ENCODE measurements at places on chromosomes 2 and 18. TPM values are rescaled to one million over a fixed set of nuclear protein-coding genes. Genes with fewer than 3 reads are reported as not detected.

Gene FZD7
- 8.3 TPM for total RNA-seq

- H3K4me3 ChIP-seq, result no peak overlapping the region
- no peaks in the 10 kb centered on the region for H3K27me3 ChIP-seq
- H3K36me3 ChIP-seq, result no peaks in the 10 kb centered on the region
- no peak for DNase-seq
Measured at GRCh38 chr18:5420906-5421305, 122.9 kb downstream of the EPB41L3 start.

Gene ATP8B1
- 1.6 TPM for total RNA-seq

- no peak for DNase-seq
- no peaks in the 10 kb centered on the region for H3K4me1 ChIP-seq
- no peak overlapping the region for H3K4me3 ChIP-seq
- H3K27ac ChIP-seq, result no peak overlapping the region
Measured at GRCh38 chr2:3814706-3815245, 111.4 kb downstream of the DCDC2C start.

DNA sequence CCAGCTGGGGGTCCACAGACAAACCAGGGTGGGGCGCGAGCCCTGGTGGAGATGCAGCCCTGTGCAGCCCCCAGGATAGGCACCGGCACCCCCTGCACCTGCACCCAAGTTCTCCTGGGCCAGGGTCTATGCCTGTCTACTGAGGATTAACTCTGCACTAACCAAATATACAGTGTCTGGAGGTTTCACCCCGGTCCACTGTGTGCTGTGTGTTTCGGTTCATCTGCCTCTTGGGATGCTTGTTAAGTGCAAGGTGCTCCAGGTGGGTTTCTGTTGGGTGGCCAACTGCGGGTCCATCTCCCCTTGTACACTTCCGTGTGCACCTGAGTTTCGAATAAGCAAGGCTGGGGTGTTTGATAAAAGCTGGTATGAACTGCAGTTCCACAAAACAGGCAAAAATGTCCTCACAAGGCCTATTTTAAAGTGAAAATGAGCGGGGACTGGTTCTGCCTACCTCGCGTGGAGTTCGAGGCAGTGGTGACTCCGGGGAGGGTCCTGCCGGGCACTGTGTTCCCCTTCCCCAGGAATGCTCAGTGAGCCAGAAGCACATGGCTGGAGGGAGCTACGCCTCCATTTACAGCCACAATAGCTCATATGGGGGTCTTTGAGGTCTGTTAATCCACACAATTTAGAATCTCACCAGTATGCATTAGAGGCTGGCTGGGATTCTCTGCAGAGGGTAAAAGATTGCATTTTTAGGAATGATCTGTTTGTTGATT, 70.7 kb downstream of the EDAR start:
- no peak overlapping the region for H3K27ac ChIP-seq
- no peak for DNase-seq
- H3K36me3 ChIP-seq, result no peaks in the 10 kb centered on the region
- peaks cover 7% of the 10 kb centered on the region for H3K4me1 ChIP-seq
- H3K4me3 ChIP-seq, result no peak overlapping the region
- H3K27me3 ChIP-seq, result no peaks in the 10 kb centered on the region

GRCh38 chr2:194819367-194819766, 837.7 kb upstream of the SLC39A10 start:
- DNase-seq, result no peak
- H3K36me3 ChIP-seq, result no peaks in the 10 kb centered on the region
- no peak overlapping the region for H3K27ac ChIP-seq
- H3K4me3 ChIP-seq, result no peak overlapping the region

Gene MC5R
- total RNA-seq, result 0.74 TPM

Gene AKAIN1
- total RNA-seq, result not detected

Gene PTPRN
- 3.5 TPM for total RNA-seq

- no peaks in the 10 kb centered on the region for H3K36me3 ChIP-seq
- no peaks in the 10 kb centered on the region for H3K27me3 ChIP-seq
- no peak overlapping the region for H3K4me3 ChIP-seq
- peaks cover 12% of the 10 kb centered on the region for H3K4me1 ChIP-seq
- no peak overlapping the region for H3K27ac ChIP-seq
Measured at GRCh38 chr2:177673602-177674595, 281.3 kb downstream of the AGPS start.

DNA sequence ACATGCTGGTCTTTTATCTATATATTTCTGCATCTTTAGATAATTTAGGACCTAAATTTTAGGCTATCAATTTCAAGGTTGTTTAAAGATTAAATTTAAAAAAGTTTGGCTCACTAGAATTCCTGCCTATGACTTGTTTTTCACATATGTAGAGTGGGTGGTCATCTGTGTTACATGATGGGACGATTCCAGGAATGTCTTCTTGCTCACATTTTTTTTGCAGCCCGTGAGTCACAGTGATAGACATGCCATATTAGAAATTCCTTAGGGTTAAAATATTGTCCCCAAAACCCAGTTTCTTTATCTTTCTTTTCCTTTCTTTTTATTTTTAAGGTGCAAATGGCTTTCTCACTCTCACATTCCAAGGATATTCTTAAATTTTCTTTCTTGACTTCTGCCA, 652.0 kb downstream of the PLCL1 start:
- H3K4me1 ChIP-seq, result no peaks in the 10 kb centered on the region
- H3K4me3 ChIP-seq, result no peak overlapping the region
- H3K36me3 ChIP-seq, result no peaks in the 10 kb centered on the region
- DNase-seq, result no peak
- H3K27ac ChIP-seq, result no peak overlapping the region

GRCh38 chr2:176484838-176485237, 215.6 kb downstream of the MTX2 start:
- H3K4me1 ChIP-seq, result no peaks in the 10 kb centered on the region
- DNase-seq, result peak; percentile 25
- H3K27ac ChIP-seq, result no peak overlapping the region
- H3K4me3 ChIP-seq, result no peak overlapping the region
- H3K36me3 ChIP-seq, result no peaks in the 10 kb centered on the region
- no peaks in the 10 kb centered on the region for H3K27me3 ChIP-seq

- no peak overlapping the region for H3K4me3 ChIP-seq
- H3K36me3 ChIP-seq, result no peaks in the 10 kb centered on the region
- H3K27ac ChIP-seq, result no peak overlapping the region
- DNase-seq, result no peak
- no peaks in the 10 kb centered on the region for H3K27me3 ChIP-seq
Measured at GRCh38 chr2:226583715-226584114, 215.9 kb downstream of the IRS1 start.

GRCh38 chr2:120847700-120848321, 112.1 kb downstream of the GLI2 start:
- H3K27ac ChIP-seq, result no peak overlapping the region
- peaks cover 40% of the 10 kb centered on the region for H3K4me1 ChIP-seq
- no peak overlapping the region for H3K4me3 ChIP-seq
- no peaks in the 10 kb centered on the region for H3K27me3 ChIP-seq

Gene ALPP
- 0.87 TPM for total RNA-seq

DNA sequence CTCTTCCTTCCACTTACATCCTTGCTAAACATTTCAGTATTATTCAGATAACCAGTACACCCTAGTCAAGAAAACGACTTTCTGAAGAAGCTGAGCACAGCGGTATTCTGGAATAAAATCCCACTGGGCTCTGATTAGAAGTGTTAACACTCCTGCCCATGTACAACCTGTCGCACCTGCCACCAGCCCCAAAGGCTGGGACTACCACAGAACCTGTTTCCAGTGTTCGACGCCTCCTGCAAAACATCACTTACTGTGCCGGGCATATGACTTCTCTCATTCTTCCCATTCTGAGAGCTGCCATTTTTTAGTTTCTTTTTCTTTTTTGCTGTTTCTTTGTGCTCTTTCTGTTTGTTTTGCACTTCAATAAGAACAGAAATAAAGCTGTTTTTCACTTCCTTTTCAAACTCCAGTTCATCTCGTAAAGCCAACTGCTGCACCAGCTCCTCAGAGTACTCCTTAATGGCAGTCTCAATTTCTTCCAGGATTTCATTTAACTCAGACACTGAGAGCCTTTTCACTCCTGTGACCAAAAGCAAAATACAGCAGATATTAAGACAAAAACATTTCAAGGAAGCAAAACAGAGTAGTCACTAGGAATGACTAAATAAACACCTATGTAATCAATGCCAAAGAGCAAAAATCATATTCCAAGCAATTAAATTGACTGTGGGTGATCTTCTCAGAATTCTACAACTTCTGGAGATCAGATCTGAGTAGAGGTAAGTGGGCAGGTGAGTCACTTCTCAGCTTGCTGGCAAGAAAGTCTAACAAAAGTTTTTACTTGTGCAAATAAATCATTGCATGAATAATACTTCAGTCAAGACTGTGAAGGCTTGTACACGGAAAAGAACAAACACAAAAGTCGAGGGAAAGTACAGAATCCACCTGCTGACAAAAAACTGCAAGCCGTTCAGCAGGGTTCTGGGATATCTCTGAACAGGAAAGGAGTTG, 19.3 kb downstream of the FEZ2 start:
- H3K4me1 ChIP-seq, result no peaks in the 10 kb centered on the region
- no peaks in the 10 kb centered on the region for H3K36me3 ChIP-seq
- H3K4me3 ChIP-seq, result no peak overlapping the region

- DNase-seq, result no peak
- no peaks in the 10 kb centered on the region for H3K27me3 ChIP-seq
- peak overlapping the region; percentile 100 for H3K27ac ChIP-seq
- peaks cover 14% of the 10 kb centered on the region for H3K4me1 ChIP-seq
- no peaks in the 10 kb centered on the region for H3K36me3 ChIP-seq
Measured at GRCh38 chr2:207161247-207162123, 4.3 kb downstream of the KLF7 start.

GRCh38 chr2:158635961-158636601, 159.0 kb upstream of the DAPL1 start:
- H3K27ac ChIP-seq, result no peak overlapping the region
- H3K4me3 ChIP-seq, result no peak overlapping the region
- no peak for DNase-seq
- H3K4me1 ChIP-seq, result no peaks in the 10 kb centered on the region

Gene CABYR
- total RNA-seq, result 451 TPM

DNA sequence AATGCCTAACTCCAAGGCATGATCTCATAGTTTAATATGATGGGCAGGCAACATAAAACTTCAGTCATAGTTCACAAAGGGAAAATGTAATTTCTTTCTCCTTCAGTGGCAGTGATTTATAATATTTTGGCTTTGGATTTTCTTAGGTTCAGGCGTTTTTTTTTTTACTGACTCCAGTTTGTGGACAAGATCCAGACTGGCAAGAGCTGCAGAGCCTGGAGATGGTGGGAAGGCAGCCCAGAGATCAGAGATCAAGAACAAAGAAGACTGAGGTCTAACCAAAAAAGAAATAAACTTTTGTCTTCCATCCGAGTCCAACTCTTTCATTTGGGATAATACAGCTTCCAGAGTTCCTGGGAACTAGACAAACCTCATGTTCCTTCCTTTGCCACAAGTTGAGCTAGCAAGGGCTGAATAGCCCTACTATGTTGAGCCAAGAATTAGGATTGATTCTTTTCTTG, 215.3 kb upstream of the SETBP1 start:
- H3K27me3 ChIP-seq, result no peaks in the 10 kb centered on the region
- H3K27ac ChIP-seq, result no peak overlapping the region
- peak; percentile 23 for DNase-seq
- no peaks in the 10 kb centered on the region for H3K4me1 ChIP-seq
- H3K36me3 ChIP-seq, result no peaks in the 10 kb centered on the region
- no peak overlapping the region for H3K4me3 ChIP-seq

Gene SKOR2
- total RNA-seq, result 1.4 TPM

Gene MYO3B
- total RNA-seq, result 2.5 TPM

Gene MC4R
- total RNA-seq, result not detected

Gene MARCHF4
- 0.12 TPM for total RNA-seq

GRCh38 chr18:65093346-65093745, 657.5 kb upstream of the CDH7 start:
- H3K4me3 ChIP-seq, result no peak overlapping the region
- H3K27ac ChIP-seq, result no peak overlapping the region
- H3K36me3 ChIP-seq, result no peaks in the 10 kb centered on the region

DNA sequence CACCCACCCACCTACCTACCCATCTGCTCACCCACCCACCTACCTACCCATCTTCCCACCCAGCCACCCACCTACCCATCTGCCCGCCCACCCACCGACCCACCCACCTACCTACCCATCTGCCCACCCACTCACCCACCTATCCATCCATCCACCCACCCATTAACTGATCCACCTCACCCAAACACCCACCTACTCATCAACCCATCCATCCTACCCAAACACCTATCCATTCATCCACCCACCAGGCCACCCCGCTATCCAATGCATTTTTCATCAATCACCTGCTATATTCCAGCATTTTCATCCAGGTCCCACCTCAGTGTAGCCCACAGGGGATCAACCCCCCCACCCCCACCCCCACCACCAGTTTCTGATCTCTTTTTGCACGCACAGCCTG, 121.8 kb downstream of the GLI2 start:
- no peak overlapping the region for H3K4me3 ChIP-seq
- H3K27me3 ChIP-seq, result no peaks in the 10 kb centered on the region
- DNase-seq, result no peak
- peaks cover 18% of the 10 kb centered on the region for H3K4me1 ChIP-seq
- H3K36me3 ChIP-seq, result no peaks in the 10 kb centered on the region
- no peak overlapping the region for H3K27ac ChIP-seq

Gene CRYBA2
- 0.56 TPM for total RNA-seq

Measured in testis (tissue), 5 donors.